Activated T-helper 1 cell treated with anti-CD3 and anti-CD28 coated beads, Interleukin-12 subunit alpha, Interleukin-12 subunit beta, Interleukin-2, Interleukin-4 antibody, amounts not matched to agents 30 ng/mL and 10 ng/mL and 1 ng/mL, durations not matched to agents 14 hours and 24 hours and 36 hours (primary cell): ENCODE measurements at places on chromosomes 5 and 9.

GRCh38 chr9:80061940-80062339 lies 490.2 kb downstream of the TLE4 start:
- H3K36me3 ChIP-seq = no peaks in the 10 kb centered on the region
- H3K4me1 ChIP-seq = no peaks in the 10 kb centered on the region
- H3K4me3 ChIP-seq = no peak overlapping the region
- no peak overlapping the region for H3K27ac ChIP-seq

GRCh38 chr5:143066556-143067281 lies 296.5 kb downstream of the ARHGAP26 start:
- peak overlapping the region; percentile 78 for H3K27ac ChIP-seq
- peaks cover 53% of the 10 kb centered on the region for H3K36me3 ChIP-seq
- H3K4me3 ChIP-seq = peak overlapping the region; percentile 38

DNA sequence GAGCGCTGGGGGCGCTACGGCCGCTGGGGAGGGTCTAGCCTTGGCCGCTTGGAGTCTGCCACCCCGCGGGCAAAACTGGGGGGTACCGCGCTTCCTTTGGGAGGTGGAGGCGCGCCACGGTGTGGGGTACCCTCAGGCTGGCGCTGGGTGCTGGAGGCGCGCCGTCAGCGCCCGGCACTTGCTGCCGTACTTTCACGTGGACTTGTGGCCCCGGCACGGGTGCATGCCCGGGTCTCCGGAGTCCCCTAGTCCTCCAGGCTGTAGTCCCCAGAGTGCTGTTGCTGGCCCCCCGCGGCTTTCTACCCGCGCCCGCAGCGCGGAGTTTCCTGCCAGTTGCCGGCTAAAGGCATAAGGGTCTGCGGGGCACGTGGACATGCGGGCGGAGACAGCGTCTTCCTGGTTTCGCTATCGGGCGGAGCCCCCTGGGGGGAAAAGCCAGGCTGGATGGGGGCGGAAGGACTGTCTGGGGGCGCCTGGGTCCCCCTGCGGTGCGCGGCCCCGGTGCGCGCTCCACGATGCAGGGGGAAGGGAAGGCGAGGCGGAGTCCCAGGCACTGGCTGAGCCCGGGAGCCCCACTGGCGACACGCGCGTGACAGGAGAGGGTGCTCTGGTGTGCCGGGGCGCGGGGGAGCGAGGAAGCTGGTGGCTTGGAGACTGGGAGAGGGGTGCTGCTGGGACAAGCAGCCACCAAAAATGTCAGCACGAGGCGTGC lies 666 bp downstream of the PPARGC1B start:
- H3K36me3 ChIP-seq = no peaks in the 10 kb centered on the region
- peaks cover 5% of the 10 kb centered on the region for H3K4me1 ChIP-seq
- H3K4me3 ChIP-seq = peak overlapping the region; percentile 86

- peaks cover 7% of the 10 kb centered on the region for H3K36me3 ChIP-seq
- H3K27me3 ChIP-seq = peaks cover 44% of the 10 kb centered on the region
- H3K4me1 ChIP-seq = peaks cover 55% of the 10 kb centered on the region
- peak overlapping the region; percentile 92 for H3K4me3 ChIP-seq
- H3K27ac ChIP-seq = peak overlapping the region; percentile 92
- peak; percentile 19 for DNase-seq
Measured at GRCh38 chr9:4298255-4299004, 1.4 kb downstream of the GLIS3 start.

DNA sequence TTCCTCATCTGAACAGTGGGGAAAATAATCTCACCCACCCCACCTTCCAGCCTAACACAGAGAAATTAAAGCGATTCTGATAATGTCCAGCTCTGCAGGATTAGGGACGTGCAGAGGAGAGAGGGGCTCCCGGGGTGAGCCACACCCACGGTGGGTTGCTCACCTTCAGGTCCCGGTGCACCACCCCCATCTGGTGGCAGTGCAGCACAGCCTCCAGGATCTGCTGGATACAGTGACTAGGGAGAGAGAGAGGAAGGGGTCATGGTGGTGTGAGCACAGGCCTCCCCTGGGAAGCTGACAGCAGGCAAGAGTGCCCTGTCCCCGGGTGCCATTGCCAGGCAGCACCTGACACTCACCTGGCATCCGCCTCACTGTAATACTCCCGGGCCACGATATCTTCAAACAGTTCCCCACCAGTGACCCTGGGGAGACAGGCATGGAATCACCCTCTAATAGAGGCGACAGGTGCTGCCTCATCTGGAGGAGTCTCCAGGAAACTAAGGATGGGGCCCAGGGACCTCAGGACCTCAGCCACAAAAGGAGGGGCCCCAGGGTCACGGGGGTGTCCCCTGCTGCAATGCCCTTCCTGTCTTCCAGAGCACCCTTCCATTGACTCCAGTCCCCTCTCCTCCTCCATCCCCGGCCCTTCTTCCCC lies 33.0 kb downstream of the CAMK2A start:
- H3K4me1 ChIP-seq = no peaks in the 10 kb centered on the region
- no peaks in the 10 kb centered on the region for H3K36me3 ChIP-seq
- DNase-seq = no peak
- no peak overlapping the region for H3K4me3 ChIP-seq
- peaks cover 2% of the 10 kb centered on the region for H3K27me3 ChIP-seq

DNA sequence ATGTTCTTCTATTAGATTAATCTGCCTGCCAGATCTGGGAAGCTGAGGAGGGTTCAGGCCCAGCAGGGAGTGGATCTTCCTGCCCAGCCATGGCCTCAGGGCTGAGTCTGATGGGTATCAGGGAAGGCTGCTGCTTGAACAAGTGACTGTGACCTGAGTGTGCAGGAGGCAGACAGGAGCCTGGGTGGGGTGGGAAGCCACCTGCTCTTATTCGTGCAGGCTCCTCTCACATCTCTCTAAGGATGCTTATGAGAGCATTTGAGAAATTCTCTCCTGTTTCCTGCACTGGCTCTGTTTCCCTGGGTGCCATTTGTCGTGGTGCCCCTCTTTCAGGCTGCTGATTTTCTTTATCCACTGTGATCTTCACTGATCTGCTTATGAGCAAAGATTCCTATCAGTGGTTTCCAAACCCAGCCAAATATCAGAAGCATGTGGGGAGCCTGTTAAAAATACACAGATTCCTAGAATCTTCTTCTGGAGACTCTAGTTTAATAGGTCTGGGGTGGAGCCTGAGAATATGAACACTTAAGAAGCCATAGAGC lies 2.1 kb downstream of the RGS3 start:
- H3K36me3 ChIP-seq = no peaks in the 10 kb centered on the region
- H3K4me3 ChIP-seq = no peak overlapping the region
- H3K4me1 ChIP-seq = no peaks in the 10 kb centered on the region
- no peak overlapping the region for H3K27ac ChIP-seq
- H3K27me3 ChIP-seq = no peaks in the 10 kb centered on the region

- peaks cover 3% of the 10 kb centered on the region for H3K36me3 ChIP-seq
- no peak for DNase-seq
- no peaks in the 10 kb centered on the region for H3K27me3 ChIP-seq
- H3K4me1 ChIP-seq = peaks cover 46% of the 10 kb centered on the region
Measured at GRCh38 chr9:127051881-127052595, 70.4 kb downstream of the ANGPTL2 start.

- no peaks in the 10 kb centered on the region for H3K36me3 ChIP-seq
- H3K27me3 ChIP-seq = no peaks in the 10 kb centered on the region
- no peak overlapping the region for H3K4me3 ChIP-seq
- no peak for DNase-seq
Measured at GRCh38 chr5:108919591-108920326, 172.1 kb downstream of the FER start.

- no peaks in the 10 kb centered on the region for H3K27me3 ChIP-seq
- DNase-seq = no peak
- H3K27ac ChIP-seq = no peak overlapping the region
Measured at GRCh38 chr9:106577121-106577520, 285.8 kb upstream of the ZNF462 start.

GRCh38 chr9:33225319-33226147 lies 14.4 kb upstream of the SPINK4 start:
- H3K4me3 ChIP-seq = no peak overlapping the region
- H3K27me3 ChIP-seq = no peaks in the 10 kb centered on the region
- H3K36me3 ChIP-seq = no peaks in the 10 kb centered on the region
- peak overlapping the region; percentile 70 for H3K27ac ChIP-seq
- peaks cover 36% of the 10 kb centered on the region for H3K4me1 ChIP-seq

- no peak overlapping the region for H3K4me3 ChIP-seq
- H3K27me3 ChIP-seq = peaks cover 2% of the 10 kb centered on the region
- no peaks in the 10 kb centered on the region for H3K4me1 ChIP-seq
- no peak overlapping the region for H3K27ac ChIP-seq
- H3K36me3 ChIP-seq = no peaks in the 10 kb centered on the region
Measured at GRCh38 chr5:122297587-122298298, 14.3 kb upstream of the SNCAIP start.

DNA sequence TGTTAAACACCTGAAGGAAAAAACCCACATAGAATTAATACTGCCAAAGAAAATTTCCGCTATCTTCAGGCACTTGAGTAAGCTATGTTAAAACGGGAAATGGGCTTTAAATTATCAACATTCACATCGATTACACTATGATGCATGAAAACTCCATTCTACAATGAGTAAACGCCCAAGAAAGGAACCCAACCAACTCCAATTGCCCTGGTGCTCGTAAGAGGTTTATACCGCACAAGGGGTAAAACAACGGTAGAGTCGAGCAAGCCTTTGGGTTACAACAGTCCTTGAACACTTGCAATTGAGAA lies 1.0 kb downstream of the AGTPBP1 start:
- H3K27ac ChIP-seq = peak overlapping the region; percentile 95
- peaks cover 37% of the 10 kb centered on the region for H3K4me1 ChIP-seq
- peak overlapping the region; percentile 98 for H3K4me3 ChIP-seq
- H3K27me3 ChIP-seq = peaks cover 7% of the 10 kb centered on the region
- peaks cover 3% of the 10 kb centered on the region for H3K36me3 ChIP-seq
- no peak for DNase-seq

DNA sequence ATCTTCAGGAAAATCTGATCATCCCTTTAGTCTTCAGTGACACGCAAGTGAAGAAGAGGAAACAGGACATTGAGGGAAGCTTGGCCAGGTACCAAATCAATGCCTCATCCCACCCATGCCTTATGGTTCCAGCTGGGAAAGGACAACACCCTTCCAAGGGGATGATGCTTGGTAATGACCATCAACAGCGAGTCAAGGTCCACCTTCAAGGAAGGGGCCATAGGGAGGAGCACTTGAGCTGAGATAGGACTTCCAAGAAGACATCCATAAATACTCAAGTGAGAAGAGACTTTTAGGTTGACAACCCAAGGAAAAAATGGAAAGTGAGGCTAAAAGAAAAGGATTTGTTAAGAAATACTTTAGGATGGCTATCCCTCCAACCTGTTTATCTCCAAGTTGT lies 27.1 kb upstream of the GAS1 start:
- DNase-seq = no peak
- H3K4me1 ChIP-seq = no peaks in the 10 kb centered on the region
- H3K27ac ChIP-seq = no peak overlapping the region
- H3K27me3 ChIP-seq = no peaks in the 10 kb centered on the region
- no peaks in the 10 kb centered on the region for H3K36me3 ChIP-seq

DNA sequence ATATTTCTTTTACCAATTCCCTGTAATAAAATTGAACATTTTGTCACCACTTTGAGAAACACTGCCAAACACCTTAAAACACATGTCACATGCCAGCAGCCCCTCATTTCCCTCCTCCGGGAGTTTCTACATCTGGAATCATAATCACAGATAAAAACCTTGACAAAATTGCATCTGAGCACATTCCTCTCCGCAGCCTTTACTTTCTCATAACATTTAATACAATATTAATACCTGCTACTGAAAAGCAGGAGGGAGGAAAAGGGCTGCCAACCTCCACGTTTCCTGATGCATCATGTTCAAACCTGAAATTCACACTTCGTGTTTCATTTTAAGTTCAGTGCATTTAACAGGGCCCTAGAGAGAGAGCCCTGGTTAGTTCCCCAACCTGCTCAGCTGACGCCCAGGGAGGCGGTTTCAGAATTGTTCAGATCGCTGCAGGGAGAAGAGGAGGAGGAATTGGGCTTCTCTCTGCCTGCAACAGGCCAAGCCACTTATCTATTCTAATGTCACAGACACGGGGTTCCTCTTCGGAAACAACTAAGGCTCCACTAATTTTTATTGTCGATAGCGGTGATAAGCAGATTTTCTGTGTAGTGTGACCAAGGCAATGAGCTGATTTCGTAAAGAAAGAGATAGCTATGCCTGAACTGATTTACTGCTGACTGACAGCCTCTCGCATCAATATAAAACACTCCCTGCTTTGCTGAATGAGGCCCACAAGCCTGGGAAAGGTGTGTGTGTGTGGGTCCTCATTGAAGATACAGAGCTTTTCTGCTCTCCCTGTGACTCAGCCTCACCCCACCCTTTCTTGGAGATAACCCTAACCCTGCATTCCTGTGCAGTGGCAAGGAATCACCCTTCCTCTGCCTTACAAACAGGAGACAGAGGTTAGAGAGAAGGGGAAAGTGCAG lies 4.9 kb upstream of the LHX2 start:
- H3K36me3 ChIP-seq = peaks cover 1% of the 10 kb centered on the region
- H3K4me3 ChIP-seq = no peak overlapping the region
- no peak for DNase-seq
- H3K4me1 ChIP-seq = peaks cover 23% of the 10 kb centered on the region
